Muscle of leg (tissue), 16 donors: ENCODE measurements at places on chromosomes 6 and 20. TPM values are rescaled to one million over a fixed set of nuclear protein-coding genes. Genes with fewer than 3 reads are reported as not detected.

DNA sequence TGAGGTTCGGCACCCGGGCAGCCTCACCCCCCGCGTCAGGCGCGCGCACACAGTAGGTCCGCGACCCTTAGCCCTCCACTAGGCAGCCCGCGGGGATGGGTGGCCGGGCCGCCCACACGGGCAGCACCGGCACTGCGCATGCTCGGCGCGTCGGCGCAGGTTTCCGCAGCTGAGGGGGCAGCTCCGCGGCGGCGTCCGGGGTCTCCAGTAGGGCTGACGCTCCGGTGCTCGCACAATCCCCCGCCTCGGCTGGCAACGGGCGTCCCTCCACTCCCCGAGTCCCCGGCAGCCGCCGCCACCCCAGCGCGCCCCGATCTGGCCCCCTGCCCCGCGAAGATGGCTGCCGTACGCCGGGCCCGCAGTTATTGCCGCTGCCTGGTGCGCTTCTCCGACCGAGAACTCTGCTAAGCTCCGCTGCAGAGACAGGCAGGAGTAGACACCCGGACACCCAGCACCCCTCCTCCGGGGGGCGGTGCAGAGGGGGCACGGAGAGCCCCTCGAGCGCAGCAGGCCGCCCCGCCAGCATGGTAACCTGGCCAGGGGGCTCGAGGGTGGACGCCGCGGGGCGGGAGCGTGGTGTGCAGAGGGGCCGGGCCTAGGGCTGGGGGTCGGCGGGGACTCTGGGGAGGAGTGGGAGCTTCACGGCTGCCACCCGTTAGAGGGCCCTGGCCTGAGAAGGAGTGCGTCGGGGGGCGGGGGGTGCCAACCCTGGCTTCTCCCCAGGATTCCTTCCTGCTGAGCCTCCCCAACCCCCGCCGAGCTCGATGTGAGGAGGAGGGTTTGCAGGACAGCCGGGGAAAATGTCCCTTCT lies at the start of gene FBXO9:
TSS of gene FBXO9 (plus strand) at position 139 of the 811 bp plus-strand sequence. CDS start at position 525, 386 bp downstream.
- H3K36me3 ChIP-seq = peaks cover 4% of the 10 kb centered on the region
- peak within 1 kb of the TSS; percentile 88 for H3K4me3 ChIP-seq
- no peak for DNase-seq
- no peaks in the 10 kb centered on the region for H3K27me3 ChIP-seq
- no peaks in the 10 kb centered on the region for H3K4me1 ChIP-seq

- peak; percentile 76 for DNase-seq
- H3K36me3 ChIP-seq = no peaks in the 10 kb centered on the region
- peaks cover 8% of the 10 kb centered on the region for H3K4me1 ChIP-seq
Measured at GRCh38 chr6:143200167-143200770, 139.6 kb downstream of the AIG1 start.

DNA sequence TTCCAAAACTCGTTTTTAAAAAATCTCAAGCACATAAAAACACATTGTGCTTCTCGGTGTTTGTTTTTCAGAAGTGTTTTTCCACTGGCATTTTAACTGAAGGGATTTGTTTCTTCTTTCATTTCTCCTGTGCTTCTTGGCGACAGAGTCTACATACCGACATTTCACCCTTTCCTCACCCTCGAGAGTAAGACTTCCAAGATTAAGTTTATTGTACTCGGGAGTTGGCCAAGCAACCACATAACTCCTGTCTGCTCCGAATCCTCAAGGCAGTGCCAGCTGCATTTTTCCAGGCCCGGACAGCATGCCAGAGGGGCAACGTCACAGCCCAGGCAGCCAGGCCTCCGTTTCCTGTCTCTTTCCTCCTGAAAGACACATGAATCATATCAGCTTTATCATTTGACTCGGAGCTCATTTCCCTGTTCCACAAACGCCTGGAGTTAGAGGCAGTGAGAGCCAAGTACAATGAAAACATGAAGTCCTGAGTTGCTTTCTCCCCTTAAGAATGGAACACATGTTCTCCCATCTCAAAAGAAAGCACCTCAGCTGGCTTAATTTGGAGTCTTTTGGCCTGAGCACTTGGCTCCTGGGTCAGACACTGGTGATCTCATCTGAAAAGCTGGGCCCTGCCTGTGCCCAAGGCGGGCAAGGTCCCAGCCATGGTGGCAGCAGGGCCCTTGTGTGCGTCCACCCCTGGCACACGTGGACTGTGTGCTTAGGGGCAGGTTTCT lies 23.2 kb upstream of the FAM50B start:
- H3K4me3 ChIP-seq = no peak overlapping the region
- H3K4me1 ChIP-seq = peaks cover 34% of the 10 kb centered on the region
- peak; percentile 93 for DNase-seq

GRCh38 chr6:34447386-34447785 lies 18.5 kb upstream of the PACSIN1 start:
- H3K4me1 ChIP-seq = no peaks in the 10 kb centered on the region
- no peak overlapping the region for H3K27ac ChIP-seq
- no peaks in the 10 kb centered on the region for H3K27me3 ChIP-seq
- DNase-seq = no peak
- H3K36me3 ChIP-seq = no peaks in the 10 kb centered on the region

- peaks cover 10% of the 10 kb centered on the region for H3K4me1 ChIP-seq
- H3K27me3 ChIP-seq = peaks cover 7% of the 10 kb centered on the region
Measured at GRCh38 chr6:150282806-150283205, 86.0 kb upstream of the IYD start.

Gene SDC4
- 6.0 TPM for total RNA-seq

GRCh38 chr6:40587240-40588069 lies at the start of gene LRFN2:
Gene LRFN2, minus strand, starts transcription at chr6:40587364.
- peak within 1 kb of the TSS; percentile 43 for H3K4me3 ChIP-seq
- no peaks in the 10 kb centered on the region for H3K36me3 ChIP-seq
- H3K27ac ChIP-seq = no peak within 1 kb of the TSS
- peaks cover 28% of the 10 kb centered on the region for H3K4me1 ChIP-seq
- DNase-seq = peak; percentile 79
